NCI-H1105 treated with DMSO at 0.1 percent for 48 hours (cell line): ENCODE measurements at places on chromosomes 4 and X.

GRCh38 chr4:58957711-58958110, 1847.5 kb upstream of the IGFBP7 start:
- DNase-seq: no peak

DNA sequence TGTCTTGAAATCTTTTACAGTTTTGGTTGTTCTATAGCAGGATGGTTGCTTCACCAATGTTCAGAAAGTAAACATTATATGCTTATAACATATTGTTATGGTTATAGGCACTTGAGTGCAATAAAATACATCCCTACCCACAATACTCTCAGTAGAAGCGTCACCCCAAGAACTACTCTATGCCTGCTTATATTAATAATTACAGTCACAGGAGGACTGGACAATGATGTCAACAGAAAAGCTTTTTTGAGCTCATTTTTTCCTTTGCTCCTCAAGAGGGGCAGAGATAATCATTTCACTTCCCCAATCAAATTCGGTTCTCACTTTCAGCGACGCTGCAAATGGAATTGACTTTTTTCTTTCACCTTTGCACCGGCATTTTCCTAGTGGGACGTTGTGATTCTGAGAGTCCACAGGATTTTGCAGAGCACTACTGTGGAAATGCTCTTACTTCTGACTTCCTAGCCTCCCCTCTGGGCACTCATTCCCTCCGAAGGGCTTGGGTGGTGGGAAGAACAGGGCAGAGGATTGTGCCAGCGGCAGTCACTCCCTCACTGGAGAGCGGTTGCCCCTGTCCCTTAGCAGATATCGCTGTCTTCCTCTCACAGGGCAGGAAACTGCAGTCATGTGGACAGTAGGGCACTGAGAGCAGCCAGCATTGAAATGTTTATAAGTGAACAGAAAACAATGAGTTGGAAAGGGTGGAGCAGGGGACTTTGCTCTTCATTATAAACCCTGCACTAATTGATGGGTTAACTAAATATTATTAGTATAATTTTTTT, 24.9 kb upstream of the SGMS2 start:
- DNase-seq: no peak

GRCh38 chr4:184515606-184516005, 41.3 kb upstream of the IRF2 start:
- no peak for DNase-seq

DNA sequence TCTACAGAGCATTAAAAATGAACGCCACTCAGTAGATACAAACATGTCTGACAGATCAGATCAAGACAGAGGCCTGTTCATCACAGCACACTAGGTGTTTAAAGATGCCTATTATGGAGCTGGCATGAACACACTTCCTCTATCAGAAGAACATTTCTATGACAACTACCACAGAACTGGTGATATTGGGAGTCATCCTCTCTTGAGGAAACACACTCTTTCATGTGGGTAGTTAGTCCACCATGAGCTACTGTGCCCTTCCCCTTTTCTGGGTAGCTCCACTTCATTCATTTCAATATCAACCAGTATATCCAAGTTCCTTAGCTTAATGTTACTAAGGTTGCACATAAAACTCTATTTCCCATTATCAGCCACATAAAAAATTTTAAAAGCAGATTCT, 46.7 kb downstream of the MAOB start:
- DNase-seq: no peak

DNA sequence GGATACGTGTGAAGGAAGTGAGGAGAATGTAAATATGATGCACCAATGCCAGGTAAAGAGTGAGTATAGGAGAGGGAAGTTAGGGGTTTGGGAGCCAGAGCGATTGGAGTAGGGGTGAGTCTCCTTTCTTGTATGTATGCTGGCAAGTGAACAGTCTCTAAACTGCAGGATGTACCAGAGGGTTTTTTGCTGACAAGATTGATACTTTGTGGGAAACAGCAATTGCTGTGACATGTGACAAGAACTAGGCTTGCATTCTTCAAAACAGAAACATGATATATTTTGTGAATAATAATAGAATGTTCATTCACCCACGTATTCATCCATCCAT, 706 bp downstream of the CHIC1 start:
- peak; percentile 42 for DNase-seq

GRCh38 chrX:12975670-12975965, 708 bp downstream of the TMSB4X start:
- no peak for DNase-seq

DNA sequence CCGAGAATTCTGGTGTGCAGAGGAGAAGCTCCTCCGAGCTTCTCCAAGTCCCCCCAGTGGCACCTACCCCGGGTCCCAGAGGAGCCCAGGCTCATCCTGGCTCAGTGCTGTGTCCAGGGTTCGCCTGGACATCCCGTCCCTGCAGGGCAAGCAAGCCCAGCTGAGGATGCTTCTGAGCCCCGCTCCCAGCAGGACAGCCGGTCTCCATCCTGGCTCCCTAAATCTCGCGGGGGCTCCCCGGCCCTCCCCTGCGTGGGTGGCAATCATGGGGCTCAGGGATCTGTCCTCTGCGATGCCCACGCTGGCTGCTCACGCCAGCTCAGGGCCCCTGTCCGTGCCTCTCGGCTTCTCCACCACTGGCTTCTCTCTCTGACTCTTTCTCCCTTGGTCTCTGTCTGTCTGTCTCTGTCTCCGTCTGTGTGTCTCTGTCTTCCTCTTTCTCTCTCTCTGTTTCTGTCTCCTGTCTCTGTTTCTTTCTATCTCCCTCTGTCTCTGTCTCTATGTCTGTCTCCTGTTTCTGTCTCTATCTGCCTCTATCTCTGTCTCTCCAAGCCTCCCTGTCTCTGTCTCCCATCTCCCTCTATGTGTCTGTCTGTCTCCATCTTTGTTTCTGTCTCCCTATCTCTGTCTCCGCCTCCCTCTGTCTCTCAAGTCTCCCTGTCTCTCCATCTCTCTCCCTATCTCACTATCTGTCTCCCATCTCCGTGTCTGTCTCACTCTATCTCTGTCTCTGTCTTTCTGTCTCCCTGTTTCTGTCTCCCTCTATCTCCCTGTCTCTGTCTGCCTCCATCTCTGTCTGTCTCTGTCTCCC, 27.8 kb upstream of the SLC25A6 start:
- DNase-seq: no peak

- peak; percentile 1 for DNase-seq
Observed at GRCh38 chr4:180860089-180860720, 1383.0 kb upstream of the TENM3 start.

GRCh38 chr4:176668324-176668723, 124.4 kb downstream of the VEGFC start:
- no peak for DNase-seq

GRCh38 chr4:1608821-1609500, 75.2 kb downstream of the FAM53A start:
- DNase-seq: no peak

- DNase-seq: no peak
Observed at GRCh38 chr4:40227284-40227683, 30.5 kb downstream of the RHOH start.

GRCh38 chr4:118842055-118842454, 6.1 kb upstream of the SEC24D start:
- DNase-seq: no peak
